A549 treated with Mapracorat at 1 μM for 4 hours (cell line): ENCODE measurements at places on chromosomes 6 and 20. TPM values are rescaled to one million over a fixed set of nuclear protein-coding genes. Genes with fewer than 3 reads are reported as not detected.

CD24 gene
- total RNA-seq, result 236 to 307 TPM (median 294 TPM) in 5 replicates

CLPSL1 gene
- not detected in 5 replicates for total RNA-seq

HMGCLL1 gene
- 0.12 to 0.20 TPM (median 0.15 TPM) in 4 of 5 replicates, not detected in the other for total RNA-seq

POLR1H gene
- total RNA-seq, result 24.7 to 36.7 TPM (median 31.8 TPM) in 5 replicates

KIF6 gene
- total RNA-seq, result 0.11 to 0.35 TPM (median 0.30 TPM) in 5 replicates

FHL5 gene
- not detected in 5 replicates for total RNA-seq

SLC52A3 gene
- total RNA-seq, result 0.32 to 0.57 TPM (median 0.48 TPM) in 5 replicates

C2 gene
- 0.26 to 0.46 TPM (median 0.31 TPM) in 5 replicates for total RNA-seq

HLA-DQA2 gene
- not detected in 5 replicates for total RNA-seq

HLA-DOB gene
- 0.11 to 0.20 TPM in 2 of 5 replicates, not detected in the others for total RNA-seq

WFDC13 gene
- not detected in 5 replicates for total RNA-seq

VSX1 gene
- total RNA-seq, result 0.77 to 1.5 TPM (median 0.89 TPM) in 5 replicates
